Dermis microvascular lymphatic vessel endothelial cell (primary cell): ENCODE measurements at places on chromosomes 1 and 21.

DNA sequence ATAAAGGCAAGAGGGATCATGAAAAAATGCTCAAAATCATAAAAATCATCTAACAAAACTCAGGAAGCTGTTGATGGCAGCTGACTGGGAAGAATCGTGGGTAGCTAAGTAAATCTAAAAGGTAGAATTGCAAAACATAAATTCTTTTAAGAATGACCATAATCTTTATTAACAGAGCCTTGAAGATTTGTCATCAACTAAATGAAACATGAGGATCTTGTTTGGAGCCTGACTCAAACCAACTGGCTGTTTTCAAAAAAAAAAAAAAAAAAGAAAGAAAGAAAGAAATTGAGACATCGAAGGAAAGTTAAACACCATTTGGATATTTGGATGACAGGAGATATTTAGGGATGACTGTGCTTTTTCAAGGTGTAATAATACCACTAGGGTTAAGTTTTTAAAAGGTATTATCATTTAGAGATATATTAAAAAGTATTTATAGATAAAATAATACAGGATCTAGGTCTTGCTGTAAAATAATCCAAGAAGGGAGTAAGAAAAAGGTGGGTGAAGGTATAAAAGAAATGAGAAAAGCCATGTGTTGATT is 48.6 kb downstream of the CD34 start:
- no peak for DNase-seq

DNA sequence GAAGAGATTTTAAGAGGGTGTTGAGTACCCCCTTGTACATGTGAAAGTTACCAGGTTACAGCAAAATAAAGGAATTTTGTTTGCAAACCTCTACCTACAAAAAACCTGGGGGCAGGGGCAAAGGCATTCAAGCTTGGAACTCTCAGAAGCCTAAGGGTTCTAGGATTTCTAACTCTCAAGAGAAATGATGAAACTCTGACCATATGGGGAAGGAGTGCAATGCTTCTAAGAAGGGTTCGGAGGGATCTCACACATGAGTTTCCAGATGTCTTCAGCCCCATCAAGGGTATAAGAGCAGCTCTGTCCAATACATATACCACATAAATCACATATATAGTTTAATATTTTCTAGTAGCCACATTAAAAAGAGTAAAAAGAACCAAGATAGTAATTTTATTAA is 7.3 kb upstream of the FCGR2A start:
- DNase-seq: no peak

GRCh38 chr1:245750261-245750660 is 595.5 kb downstream of the KIF26B start:
- no peak for DNase-seq

DNA sequence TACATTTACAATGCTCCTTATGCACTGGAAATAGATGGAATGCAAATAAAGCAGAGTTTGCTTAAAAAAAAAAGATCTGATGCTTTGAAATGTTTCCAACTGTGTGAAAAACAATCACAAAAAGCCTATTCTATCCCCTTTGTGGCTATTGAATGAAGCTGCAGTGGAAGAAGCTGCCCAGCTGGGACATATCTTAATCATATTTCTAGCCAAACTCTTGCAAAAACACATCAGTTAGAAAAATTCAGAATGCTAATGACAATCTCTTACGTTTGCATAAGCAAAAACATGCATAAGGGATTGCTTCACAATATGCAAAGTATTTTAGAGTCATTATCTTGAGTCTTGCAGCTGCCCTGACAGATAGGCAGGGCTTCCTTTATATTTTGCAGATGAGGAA is 526.4 kb upstream of the USP24 start:
- DNase-seq: no peak
